ENCODE measurements at places on chromosomes 6 and 20.

- peak; percentile 90 for DNase-seq
Measured at GRCh38 chr20:53126185-53126584, 154.0 kb downstream of the TSHZ2 start.

- no peak for DNase-seq
Measured at GRCh38 chr6:156283091-156283490, 494.1 kb upstream of the ARID1B start.

DNA sequence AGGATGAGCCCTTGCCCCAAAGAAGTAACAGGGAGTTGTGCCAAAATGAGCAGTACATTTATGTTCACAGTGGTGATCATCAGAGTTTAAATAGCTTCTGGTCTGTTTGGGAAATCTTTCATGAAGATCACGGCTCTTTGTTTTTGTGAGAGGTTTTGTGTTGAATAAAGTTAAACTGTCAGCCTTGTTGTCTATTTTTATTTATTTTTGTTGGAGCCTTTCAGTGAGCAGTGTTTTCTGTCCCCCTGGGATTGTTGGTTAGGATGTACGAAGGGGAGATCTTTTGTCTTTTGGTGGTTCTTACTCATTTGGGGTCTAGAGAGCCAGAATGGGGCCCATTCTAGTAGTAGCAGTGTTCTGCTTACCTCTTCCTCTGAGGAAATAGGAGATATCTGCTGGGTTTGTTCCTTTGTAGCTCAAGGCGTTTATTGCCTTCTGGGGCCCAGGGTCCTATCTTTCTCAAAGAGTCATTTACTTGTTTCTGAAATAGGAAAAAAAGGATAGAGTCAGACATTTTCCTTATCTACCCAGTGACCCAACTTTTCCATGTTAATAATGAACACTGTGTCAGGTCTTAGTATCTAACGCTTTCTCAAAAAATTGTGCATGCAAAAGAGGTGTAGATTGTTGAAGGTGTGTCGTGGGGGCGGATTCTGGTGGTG lies 157.4 kb downstream of the JARID2 start:
- no peak for DNase-seq

DNA sequence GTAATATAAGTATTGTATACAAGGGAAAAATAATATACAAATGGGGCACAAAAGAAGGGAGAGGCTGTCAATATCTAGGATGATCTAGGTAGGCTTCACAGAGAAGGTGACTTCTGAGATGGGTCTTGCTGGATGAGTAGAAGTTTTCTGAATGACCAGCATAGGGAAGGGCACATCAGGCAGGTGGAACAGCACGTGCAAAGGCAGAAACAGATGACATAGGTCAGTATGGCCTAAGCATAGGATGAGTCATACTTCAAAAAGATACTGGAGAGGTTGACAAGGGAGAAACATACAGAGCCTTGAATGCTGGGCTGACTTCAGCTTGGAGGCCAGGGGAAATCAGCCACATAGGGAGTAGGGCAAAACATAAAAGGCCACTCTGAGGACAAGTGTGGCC lies 31.9 kb upstream of the SIRPA start:
- DNase-seq: no peak

GRCh38 chr20:3876000-3876399 lies 13.2 kb upstream of the PANK2 start:
- no peak for DNase-seq

DNA sequence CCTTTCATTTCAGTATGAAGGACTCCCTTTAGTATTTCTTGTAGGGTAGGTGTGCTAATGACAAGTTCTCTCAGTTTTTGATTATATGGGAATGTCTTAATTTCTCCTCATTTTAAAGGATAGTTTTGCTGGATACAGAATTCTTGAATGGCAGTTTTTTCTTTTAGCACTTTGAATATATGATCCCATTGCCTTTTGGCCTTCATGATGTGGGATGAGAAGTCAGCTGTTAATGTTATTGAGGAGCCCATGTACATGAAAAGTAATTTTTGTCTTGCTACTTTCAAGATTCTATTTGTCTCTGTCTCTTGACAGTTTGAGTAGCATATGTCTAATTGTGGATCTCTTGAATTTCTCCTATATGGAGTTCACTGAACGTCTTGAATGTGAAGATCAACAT lies 30.9 kb downstream of the RSPH3 start:
- no peak for DNase-seq

DNA sequence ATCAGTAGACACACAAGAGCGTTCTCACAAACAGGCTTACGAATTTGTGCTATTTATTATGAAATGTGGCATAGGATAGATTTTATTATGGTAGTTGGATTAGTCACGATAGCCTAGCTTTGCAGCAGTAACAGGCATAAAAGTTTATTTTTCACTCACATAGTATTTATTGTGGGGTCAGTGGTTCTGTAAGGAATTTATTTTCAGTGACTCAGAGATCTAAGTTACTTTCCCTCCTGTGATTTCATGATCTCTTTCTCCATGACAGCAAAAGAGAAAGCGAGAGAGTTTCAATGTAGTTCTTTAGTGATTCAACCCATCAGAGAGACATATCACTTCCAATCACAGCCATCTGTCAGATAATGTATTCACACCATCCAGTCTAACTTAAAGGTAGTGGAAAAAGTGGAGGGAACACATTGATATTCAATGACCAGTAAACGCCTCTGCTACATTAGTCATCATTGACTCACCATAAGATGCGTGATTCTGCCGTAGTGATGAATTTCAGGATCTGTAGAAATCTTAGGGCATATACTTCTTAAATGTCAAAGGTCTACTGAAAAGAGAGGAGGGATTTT lies 605.5 kb downstream of the HDGFL1 start:
- no peak for DNase-seq

DNA sequence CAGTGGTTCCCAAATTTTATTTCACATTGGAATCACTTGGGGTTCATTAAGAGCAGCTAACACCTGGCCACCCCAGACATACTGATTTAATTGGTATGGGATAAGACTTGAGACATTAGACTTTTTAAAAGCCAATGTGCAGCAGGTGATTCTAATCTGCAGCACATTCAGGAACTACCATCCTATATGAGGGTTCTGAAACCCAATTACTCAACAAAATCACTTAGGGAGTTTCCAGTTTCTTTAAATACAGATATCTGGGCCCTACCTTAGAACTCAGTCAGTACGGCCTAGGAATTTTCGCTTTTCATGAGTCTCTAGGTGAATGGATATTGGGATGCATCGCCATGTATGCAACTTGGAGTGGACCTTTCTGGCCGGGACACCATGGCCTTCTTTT lies 24.0 kb upstream of the L3MBTL3 start:
- DNase-seq: no peak

DNA sequence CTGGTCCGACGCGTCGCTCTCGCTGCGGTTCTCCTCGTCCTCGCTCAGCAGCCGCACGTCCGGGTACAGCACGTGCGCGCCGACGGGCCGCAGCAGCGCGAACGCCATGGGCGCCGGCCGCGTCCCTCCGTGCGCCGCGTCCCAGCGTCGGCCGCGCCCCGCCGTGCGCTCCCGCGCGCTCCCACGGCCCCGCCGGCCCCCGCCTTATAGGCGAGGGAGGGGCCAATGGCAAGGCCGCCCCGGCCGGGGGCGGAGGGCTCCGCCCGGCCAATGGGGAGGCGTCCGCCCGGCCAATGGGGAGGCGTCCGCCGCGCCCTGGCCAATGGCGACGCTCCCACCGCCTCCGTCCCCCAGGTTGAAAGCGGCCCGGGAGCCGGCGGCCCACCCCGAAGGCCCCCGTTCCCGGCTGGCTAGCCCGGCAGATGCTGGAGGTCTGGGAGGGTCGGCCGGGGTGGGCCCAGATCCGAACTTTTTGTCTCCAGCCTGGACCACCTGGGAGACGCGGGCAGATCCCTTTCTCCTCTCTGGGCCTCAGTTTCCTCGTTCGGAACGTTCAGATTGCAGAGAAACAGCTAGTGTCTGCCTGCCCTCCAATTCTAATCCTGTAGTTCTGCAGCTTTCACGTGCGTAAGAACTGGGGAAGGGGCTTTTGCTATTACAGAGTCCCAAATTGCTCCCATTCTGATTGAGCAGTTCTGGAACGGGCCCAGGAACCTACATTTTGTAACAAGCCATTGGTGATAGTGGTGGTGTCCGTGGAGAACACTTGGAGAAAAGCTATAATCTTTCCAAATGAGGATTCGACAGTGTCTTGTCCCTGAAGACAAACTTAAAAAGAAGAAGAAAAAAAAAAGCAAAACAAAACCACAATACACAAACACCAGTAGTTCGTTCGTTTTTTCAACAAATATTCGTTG lies at the start of gene TCF15:
TCF15 (minus strand) TSS at position 180 of the 917 bp plus-strand sequence; CDS start at position 108, 72 bp downstream.
- no peak for DNase-seq

- DNase-seq: no peak
Measured at GRCh38 chr20:33010133-33010504, 2.6 kb downstream of the BPIFB2 start.

DNA sequence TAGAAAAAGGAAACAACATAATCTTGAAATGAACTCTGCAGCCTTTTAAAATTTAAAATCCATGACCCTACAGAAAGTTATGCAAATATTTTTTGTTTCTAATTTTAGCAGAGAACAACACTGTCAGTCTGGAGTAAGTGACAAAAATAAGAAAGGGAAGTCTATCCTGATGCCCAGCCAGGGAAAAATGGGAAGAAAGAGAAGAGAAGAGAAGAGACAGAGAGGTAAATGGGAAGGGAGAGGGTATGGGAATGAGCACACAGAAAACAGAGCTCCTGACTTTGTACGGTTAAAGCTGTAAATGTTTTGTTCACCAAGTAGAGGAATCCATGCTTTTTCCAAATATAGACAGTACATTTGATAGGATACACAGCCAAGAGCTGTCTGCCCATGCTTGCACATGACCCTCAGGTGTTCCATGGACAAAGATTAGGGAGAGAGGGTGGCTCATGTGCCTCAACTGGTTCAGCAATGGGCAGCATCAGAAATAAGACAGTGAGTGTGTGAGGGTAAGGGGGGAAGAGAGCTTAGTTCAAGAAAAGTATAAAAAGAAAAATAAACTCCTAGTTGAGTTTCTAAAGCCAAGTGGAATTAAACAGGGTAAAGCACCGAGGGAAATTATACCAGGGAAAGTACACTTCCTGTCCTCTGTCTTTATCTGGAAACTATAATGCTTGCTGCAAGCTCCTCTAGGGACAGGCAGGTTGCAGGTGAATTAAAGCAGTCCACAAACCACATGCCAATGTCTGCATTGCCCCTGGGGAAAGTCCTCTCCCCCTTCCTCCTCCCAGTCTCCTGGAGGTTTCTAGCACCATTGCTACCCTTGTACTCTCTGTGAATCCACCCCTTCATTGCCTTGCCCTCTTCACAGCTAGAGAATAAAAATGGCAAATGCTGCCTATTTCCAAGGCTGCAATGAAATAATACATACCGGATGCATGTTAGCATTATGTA lies 30.0 kb downstream of the MAP3K5 start:
- DNase-seq: no peak

GRCh38 chr6:115717472-115717871 lies 343.2 kb downstream of the FRK start:
- DNase-seq: no peak

GRCh38 chr6:98644063-98644462 lies 190.3 kb upstream of the POU3F2 start:
- DNase-seq: no peak

DNA sequence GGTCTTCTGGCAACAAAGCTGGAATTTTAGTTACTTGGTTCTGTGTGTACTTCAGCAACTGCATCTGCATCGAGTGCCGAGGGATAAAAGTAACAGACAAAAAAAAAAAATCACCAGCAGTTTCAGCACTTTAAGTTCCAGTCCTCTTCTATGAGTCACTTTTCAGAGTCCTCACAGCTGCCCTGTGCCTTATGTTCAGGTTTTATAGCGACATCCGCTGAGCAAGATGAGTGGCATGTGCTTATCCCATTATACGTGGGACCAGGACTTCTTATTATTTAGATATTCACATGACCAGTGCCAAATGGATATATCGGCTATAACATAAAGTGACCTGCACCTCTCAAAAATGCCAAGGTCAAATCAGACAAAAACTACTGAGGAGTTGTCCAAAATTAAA lies 242.9 kb downstream of the FOXA2 start:
- no peak for DNase-seq

DNA sequence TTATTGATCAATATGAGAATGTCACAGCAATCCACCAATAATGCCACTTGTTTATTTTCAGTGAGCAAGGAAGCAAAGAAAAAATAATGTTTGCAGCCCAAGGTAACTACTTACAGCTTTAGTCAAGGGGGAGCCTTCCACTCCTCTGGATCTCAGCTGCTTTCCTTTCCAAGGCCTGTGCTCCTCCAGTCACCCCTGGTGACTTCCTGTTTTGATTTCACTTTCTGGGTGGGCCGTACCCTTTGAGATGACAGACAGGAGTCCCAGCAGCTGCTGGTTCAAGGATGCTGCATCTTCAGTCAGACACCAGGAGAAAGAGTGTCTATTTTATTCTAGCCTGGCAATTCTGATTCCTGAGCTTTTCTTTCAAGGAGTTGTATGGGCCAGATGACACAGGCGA lies 5.6 kb upstream of the VNN2 start:
- no peak for DNase-seq

DNA sequence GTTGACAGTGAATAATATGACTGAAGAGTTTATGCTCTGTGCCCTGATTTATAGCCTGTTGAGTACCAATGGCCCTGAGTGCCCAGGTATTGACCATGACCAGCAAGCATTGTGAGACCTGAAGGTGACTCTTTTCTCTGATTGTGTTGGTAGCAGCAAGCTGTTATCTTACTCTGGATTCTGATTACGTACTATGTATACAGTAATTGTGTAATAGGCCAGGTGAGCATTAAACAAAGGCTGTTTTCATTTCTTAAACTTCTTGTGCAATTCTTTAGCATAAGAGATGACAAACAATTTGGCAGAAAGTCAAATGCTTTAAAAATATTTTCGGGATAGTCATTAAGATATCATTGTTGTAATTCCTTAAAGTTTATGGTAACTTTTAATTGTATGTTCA lies 111.7 kb upstream of the PTPRK start:
- DNase-seq: no peak

DNA sequence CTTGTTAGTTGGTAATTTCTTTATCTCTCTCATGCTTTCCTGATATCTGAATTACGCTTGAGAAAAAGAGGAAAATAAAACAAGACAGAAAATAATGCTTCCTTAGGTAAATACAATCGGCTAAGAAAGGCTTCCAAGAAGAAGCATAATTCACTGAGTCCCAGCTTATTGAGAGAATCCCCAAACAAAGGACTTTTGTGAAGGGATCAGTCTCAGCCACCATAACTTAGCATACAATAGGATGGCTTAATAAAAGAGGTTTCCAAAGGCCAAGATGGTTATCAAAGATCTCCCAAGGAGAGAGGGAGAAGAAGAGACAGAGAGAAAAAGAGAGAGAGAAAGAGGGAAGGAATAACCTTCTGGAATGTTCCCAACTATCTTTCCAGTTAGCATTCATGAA lies 46.0 kb upstream of the SALL4 start:
- DNase-seq: no peak

- DNase-seq: no peak
Measured at GRCh38 chr20:49323622-49324238, 45.9 kb upstream of the ZNFX1 start.

- no peak for DNase-seq
Measured at GRCh38 chr6:104050455-104050854, 809.3 kb downstream of the HACE1 start.

GRCh38 chr20:18154342-18154741 lies 16.7 kb downstream of the KAT14 start:
- DNase-seq: no peak

All from NCI-H2029 (cell line).